ENCODE measurements at places on chromosomes 3 and 15.

GRCh38 chr15:63573533-63573932 is 23.7 kb upstream of the FBXL22 start:
- DNase-seq, result no peak

- no peak for DNase-seq
Measured at GRCh38 chr3:46711305-46711704, 6.4 kb downstream of the PRSS50 start.

DNA sequence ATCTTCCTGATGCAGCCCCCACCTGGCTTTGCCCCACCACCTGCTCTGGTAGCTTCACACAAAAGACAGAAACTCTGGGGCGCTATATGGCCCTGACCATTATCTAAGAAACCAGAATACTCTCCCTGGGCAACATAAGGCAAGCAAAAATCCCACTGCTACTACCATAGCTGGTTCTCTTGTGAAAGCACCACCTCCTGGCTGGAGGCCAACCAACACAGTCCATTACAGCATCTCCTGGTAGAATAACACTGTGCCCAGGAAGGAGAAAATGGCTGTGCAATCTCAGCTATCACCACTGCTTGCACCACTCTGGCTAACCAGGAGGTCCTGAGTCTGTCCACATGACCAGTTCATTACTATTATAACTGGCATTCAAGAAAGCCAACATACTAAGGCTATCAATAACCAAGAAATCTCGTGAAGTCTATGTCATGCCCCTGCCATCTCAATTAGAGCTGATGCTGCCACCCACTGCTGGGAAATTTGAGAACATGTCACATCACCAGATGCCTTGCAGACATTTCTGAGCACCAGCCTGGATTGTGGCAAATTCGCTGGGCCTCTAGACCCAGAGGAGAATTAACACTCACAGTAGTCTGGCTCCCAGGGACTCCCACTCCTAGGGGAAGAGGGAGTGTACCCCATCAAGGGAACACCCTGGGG is 1114.8 kb downstream of the ROBO2 start:
- DNase-seq, result no peak

GRCh38 chr15:61339516-61339915 is 110.4 kb upstream of the RORA start:
- no peak for DNase-seq

DNA sequence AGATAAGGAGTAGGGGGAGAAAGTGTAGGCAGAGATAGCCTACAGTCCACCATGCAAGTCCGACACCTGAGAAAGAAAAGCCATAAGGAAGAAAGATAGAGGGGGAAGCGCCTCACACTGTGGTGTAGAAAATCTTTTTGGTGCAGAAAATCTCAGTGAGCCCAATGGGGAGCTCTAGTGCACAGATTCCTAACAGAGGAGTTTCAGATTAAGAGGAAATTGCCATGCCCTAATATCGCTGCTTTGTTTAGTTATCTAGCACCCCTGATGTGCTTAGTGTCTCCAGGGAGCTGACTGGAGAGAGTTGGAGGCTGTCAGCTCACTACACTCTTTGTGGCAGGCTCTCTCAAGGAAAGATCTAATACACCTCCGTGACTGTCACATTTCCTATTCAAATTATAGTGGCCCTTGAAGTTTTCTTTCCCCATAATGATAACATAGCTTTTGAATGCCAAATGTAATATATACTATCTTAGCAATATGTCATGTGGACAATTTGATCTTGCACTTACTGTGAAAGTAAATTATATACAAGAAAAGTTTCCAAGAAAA is 33.7 kb downstream of the CGGBP1 start:
- no peak for DNase-seq

GRCh38 chr3:112456147-112456546 is 43.1 kb downstream of the BTLA start:
- DNase-seq, result no peak

- no peak for DNase-seq
Measured at GRCh38 chr3:73136941-73137340, 75.5 kb downstream of the EBLN2 start.

DNA sequence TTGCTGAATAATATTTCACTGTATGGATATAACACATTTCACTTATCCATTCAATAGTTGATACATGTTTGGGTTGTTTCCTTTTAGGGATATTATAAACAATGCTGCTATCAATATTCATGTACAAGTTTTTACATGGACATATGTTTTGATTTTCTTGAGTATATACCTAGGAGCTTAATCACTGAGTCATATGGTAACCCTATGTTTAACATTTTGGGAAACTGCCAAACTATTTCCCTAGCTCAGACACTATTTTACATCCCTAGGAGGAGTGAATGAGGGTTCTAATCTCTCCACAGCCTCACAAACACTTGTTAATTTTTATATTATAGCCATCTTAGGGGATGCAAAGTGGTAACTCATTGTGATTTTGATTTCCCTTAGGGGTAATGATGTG is 66.0 kb downstream of the GPR156 start:
- DNase-seq, result no peak

DNA sequence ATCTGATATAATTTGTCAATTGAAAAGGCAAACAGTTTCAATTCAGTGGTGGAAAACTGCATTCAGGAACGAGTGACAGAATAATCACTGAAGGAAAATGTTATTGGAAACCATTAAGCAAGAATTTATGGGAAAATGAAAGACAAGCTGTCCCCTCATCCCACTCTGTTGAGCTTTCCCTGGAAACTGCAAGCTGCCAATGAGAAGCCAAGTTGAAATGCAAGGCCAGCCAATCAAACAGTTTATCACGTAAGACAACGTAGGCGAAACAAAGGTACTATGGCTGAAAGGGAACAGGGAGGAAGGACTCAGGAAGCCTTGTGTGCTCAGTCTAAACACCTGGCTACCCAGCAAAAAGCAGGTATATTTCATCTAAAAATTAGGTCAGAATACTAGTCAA is 187.9 kb upstream of the ATP10A start:
- DNase-seq, result no peak

DNA sequence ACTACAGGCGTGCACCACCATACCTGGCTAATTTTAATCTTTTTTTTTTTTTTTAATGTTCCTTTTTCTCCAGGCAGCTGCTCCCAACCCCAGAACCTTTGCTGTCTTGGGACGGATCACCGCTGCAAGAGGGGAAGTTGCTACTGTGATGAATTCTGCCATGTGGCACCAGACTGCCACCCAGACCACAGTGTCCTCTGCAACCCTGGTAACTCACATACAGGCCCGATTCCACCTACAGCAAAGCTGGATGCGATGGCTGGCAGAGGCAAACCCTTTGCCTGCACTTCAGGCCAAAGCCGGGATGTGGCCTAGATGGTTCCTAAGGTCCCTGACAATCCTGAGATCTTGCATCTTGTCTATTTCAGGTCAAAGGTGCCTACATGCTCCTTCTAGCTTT is 12.7 kb upstream of the MUC20 start:
- DNase-seq, result no peak

GRCh38 chr3:171094411-171094810 is 67.9 kb upstream of the SLC2A2 start:
- DNase-seq, result no peak

DNA sequence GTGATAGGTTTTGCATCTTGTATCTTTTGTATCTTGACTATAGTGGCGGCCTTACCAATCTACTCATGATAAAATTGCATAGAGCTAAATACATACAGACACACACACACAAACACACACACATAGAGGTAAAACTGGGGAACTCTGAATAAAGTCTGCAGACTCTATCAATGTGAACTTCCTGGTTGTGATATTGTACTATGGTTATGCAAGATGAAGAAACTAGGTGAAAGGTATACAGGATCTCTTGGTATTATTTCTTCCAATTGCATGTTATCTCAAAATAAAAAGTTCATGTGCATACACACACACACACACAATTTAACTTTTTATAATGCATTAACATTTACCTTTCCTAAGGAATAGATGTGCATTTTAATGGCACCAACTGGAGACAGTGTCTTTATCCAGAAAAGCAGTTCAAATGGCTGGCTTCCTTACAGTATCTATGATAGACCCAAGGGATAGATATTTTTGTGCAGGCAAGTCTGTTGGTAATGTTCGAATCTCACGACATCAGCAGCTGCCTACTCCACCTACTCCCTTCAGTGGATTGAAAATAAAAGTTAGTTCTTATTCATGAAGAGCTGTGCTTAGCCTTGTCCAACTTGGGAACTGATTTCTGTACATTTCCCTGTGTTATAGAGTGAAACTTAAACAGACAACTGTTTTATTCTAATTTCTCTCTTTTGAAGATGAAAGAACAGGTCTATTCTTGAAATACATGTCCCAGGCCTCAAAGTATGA is 46.9 kb upstream of the SPRED1 start:
- no peak for DNase-seq

- no peak for DNase-seq
Measured at GRCh38 chr3:65946438-65946837, 92.3 kb downstream of the MAGI1 start.

DNA sequence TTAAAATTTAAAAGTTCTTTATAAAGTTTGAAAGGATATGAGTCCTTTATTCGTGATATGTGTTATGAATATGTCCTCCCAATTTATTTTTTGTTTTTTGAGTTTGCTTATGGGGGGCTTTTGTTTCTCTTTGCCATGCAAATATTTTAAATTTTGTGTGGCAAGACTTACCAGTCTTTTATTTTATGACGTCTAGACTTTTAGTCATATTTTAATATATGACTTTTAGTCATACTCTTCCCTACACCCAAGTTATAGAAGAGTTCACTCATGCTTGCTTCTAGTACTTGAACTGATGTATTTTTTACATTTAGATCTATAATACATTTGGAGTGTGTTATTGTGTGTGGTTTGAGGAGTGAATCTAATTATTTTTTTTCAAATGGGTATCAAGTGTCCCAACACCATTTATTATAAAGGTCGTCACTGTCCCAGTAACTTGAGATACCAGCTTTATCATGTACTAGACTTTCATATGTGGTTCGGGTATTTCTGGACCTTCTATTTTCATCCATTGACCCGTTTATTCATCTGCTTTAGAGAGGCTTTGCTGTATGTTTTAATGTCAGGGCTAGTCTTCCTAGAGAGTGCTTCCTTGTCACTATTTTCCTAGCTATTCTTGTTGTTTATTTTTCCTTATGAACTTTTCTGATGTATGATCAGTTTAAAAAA is 755 bp downstream of the PARP15 start:
- DNase-seq, result no peak

DNA sequence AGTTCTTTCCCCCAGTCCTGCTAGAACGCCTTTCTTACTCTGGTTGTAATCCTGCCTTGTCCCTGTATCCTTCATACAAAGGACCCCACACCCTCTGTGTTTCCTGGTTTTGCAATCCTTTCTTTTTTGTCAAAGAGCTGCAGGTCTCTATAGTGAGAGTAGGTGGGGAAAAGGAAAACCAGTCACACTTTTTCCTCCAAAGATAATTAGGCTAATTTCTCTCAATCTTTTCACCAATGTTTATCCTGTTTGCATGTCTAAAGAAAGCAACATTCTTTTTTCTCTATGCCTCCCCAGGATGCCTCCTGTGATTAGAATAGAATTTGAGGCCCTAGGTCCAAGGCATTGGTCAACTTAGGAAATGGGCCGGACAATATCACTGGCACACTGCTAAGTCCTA is 25.4 kb downstream of the SEMA6D start:
- no peak for DNase-seq

GRCh38 chr15:26595611-26596010 is 177.3 kb downstream of the GABRB3 start:
- DNase-seq, result no peak

- DNase-seq, result no peak
Measured at GRCh38 chr15:44694416-44694815, 16.7 kb downstream of the PATL2 start.

- no peak for DNase-seq
Measured at GRCh38 chr15:78977091-78977571, 32.3 kb upstream of the CTSH start.

DNA sequence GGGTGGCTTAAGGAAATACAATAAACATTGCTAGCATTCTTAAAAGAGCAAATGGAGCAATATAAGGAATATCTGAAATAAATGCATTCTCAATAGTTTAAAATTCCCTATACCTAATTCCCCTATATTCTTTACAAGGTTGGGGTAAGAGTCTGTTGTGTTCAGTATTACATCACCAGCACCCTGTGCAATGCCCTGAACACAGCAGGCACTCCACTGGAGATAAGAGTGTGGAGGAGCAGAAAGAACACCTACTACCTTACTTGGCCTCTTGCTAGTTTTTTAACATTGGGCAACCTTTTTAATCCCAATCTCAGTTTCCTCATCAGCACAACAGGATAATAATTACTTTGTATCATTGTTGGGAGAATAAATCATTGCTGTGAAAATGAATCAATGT is 140.2 kb upstream of the PLXND1 start:
- no peak for DNase-seq

DNA sequence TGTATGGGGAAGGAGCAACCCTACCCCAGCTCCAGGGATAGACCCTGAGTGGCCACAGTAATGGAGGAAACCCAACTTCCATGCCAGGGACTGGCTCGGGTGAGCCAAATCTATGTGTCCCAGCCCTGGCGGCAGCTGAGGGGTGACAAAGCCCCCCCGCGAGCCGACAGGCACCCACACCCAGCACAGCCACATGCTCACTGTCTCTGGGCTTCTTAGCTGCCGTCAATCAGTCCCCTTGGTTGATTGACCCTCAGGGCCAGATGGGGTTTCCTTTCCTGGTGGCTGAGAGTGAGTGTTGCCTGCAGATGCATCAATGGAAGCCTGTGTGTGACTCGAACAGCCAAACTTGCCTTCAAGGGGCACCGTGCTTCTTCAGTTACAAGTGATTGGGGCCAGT is 2.1 kb upstream of the OCA2 start:
- DNase-seq, result no peak

DNA sequence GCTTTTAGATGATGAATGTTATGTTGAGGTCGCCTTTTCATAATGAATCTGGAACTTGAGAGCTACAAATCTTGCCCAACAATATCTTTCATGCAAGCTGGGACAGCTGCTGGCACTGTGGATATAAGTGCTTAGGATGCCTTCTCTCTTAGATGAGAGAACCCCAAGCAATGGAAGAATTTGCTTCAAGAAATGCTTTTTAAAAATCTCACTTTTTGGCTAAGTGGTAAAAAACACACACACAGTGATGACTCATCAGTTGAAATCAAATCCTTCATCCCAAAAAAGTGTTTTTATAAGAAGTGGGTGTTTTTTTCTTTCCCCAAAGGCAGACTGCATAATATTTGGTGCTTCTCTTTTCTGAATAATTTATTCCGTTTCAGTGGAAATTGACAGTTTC is 38.4 kb upstream of the GALNT15 start:
- no peak for DNase-seq

GRCh38 chr3:10074666-10075065 is 33.4 kb downstream of the FANCD2OS start:
- no peak for DNase-seq

GRCh38 chr3:187002915-187003314 is 72.6 kb downstream of the ST6GAL1 start:
- DNase-seq, result no peak

GRCh38 chr3:118036215-118036614 is 998.4 kb downstream of the IGSF11 start:
- DNase-seq, result no peak

- DNase-seq, result peak; percentile 53
Measured at GRCh38 chr3:149085828-149086231, 503 bp downstream of the HLTF start.

DNA sequence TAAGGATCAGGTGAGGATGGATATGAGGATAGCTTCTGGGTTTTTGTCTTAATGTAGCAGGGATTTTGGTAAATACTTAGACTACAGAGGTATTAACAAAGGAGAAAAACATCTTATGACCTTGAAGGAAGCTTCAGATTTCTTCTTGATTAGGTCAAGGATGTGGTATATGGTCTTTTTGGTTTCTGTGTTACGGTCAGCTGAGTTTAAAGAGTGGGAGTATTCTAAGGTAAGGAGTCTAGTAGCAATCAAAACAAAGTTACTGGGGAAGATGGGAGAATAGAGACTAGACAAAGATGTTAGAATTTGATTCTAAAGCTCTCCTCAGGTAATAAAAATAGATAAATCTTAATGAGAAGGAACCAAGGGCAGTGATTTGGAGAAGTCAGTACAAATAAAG is 6.2 kb downstream of the HMG20A start:
- DNase-seq, result no peak

Data from COR-L47 (cell line).